ENCODE measurements at places on chromosomes 5 and 9.

GRCh38 chr9:19490269-19490668, 81.5 kb downstream of the ACER2 start:
- DNase-seq: no peak

GRCh38 chr5:143653766-143654282, 158.1 kb upstream of the HMHB1 start:
- no peak for DNase-seq

- no peak for DNase-seq
Observed at GRCh38 chr5:59922220-59922619, 28.7 kb upstream of the PDE4D start.

- peak; percentile 3 for DNase-seq
Observed at GRCh38 chr9:126690431-126691051, 76.8 kb downstream of the LMX1B start.

DNA sequence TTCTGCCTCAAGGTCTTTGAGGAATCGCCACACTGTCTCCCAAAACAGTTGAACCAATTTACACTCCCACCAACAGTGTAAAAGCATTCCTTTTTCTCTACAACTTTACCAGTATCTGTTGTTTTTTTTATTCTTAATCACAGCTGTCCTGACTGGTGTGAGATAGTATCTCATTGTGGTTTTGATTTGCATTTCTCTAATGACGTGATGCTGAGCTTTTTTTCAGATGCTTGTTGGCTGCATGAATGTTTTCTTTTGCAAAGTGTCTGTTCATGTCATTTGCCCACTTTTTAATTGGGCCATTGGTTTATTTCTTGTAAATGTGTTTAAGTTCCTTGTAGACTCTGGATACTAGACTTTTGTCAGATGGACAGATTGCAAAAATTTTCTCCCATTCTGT, 400.0 kb downstream of the DEPDC1B start:
- DNase-seq: no peak

- DNase-seq: no peak
Observed at GRCh38 chr5:17305017-17305416, 87.6 kb downstream of the BASP1 start.

GRCh38 chr5:117761186-117761585, 1186.6 kb upstream of the SEMA6A start:
- DNase-seq: no peak

GRCh38 chr5:9924614-9925013, 294.5 kb upstream of the TAS2R1 start:
- no peak for DNase-seq

- DNase-seq: no peak
Observed at GRCh38 chr5:14665949-14666348, 1.4 kb downstream of the OTULIN start.

DNA sequence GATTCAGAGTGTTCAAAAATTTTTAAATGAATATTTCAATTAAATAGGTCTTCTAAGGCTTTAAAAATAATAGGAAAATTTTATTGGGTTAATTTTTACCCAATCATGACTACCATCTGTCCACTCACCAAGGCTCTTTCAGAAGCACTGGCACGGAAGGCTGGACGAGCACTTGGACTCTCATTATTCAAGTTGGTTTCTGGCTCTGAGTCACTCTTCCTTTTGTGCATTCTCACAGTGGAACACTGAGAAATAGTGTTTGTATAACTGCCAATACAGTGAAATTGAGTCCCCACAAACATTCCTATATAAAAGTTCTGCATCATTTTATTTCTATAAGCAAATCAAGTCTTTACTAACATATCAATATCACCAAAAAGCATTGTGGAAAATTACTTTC, 1149.0 kb downstream of the EFNA5 start:
- no peak for DNase-seq

DNA sequence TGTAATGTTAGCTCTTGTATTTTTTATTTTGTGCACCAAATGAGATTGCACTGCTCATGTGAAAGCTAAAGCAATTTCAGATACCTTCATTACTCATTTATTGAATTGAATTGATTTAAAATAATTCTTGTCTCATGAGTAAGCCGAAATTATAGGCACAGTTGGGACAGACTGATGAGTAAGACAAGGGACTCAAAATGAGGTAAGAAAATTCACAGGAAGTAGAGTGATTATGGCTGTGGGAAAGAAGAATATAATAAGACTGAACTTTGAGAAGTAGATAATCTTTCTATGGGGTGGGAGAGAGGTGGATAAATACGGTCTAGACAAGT, 51.1 kb downstream of the NUDT12 start:
- DNase-seq: no peak

- DNase-seq: peak; percentile 80
Observed at GRCh38 chr5:112338681-112339337, 80.3 kb downstream of the EPB41L4A start.

DNA sequence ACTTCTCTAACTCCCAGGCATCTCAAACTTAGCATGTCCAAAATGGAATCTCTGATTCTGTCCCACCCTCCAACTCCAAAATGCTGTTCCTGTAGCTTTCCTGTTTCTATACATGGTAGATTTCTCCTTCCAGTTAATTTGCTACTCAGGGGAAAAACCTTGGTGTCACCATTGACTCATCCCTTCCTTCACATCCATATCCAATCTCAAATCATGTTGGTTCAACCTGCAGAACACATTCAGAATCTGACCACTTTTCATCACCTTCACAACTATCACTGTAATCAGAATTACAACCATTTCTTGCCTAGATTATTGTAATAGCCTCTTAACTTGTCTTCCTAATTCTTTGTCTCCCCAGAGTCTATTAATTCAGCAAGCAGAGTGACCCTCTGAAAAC, 10.8 kb downstream of the RIOK2 start:
- no peak for DNase-seq

DNA sequence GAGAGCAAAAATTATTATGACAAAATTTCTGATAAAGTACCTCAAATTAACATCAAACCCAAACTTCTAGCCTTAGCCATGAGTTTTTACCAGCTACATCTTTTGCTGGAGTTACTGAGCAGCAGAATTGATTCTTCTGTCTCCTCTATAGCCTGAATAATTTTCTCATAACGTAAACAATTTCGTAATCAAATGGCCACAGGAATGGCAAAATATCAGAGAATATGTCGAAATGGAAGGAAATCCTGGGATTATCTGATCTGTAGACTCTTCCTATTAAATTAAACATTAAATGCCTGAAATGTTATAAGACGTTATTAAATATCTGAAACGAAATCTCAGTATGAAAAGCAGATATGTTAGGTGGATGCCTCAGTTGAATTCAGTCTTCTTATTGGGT, 41.1 kb downstream of the LURAP1L start:
- no peak for DNase-seq

DNA sequence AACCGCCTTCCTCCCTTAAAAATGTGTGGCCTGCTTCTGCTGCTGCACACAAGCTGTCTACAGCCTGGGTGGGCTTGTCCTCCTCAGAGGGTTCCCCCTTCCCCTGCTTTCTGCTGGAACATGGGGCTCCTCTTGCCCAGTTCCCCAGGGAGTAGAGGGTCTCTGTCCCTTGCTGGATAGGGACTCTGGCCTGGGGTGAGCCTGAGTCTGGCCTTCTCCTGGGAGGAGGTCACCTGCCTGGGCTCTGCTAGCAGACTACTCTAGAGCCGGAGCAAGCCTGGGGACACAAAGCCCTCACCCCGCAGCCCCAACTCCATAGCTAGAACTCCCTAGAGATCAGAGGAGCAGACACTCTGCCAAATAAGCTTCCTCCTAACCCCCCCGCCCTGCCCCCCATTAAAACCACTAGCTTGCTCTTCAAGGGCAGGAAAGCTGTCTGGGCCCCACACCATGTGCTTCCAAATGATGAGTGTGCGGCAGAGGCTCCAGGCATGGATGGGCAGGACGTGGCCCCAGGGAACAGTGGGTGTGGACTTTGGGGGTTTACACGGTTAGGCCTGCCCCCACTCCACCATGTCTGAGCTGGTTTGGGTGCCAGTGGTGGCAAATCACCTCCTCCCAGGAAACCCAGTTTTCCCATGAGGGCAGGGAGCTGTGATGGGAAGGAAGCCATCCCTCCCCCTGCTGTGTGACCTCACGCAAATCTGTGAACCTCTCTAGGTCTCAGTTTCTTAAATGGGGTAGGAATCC, 10.0 kb downstream of the TCF7 start:
- no peak for DNase-seq

DNA sequence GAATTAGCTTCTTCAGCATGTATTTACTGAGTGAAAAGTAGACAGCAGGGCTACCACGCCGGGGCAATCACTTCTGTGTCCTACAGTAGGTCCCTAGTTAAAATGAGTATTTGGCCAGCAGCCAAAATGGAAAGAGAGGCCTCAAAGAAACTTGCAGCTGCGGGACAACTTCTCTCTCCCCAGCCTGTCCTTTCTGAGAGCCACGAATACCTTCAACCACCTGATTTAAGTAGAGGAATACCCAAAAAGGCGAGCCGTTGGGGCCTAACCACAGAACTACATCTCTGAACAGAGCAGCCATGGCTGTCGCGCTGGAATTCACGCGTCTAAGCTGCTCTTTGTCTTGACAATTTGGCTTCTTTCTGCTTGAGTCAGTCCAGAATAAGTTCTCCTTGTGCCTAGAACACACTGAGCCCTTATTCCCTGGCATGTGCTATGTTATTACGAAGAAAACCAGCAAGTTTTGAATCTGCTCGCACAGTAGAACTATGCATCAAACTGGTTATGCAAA, 43.8 kb upstream of the GOLPH3 start:
- no peak for DNase-seq

DNA sequence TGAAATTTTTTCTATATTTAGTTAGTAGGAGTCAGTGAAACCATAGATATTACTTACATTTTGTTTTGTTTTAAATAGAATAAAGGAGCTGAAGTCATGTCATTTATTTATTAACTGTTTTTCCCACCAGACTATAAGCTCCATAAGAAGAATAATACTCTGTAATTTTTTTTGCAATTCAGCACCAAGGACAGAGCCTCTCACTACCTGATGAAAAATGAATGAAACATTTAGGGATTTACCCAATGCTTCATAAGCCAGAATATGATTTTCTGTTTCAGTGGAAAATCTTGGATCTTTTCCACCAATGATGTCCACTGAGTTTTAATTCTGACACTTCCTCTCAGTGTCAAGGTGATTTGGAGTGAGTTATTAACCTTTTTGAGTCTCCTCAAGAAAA, 624.9 kb upstream of the GRAMD2B start:
- no peak for DNase-seq

- DNase-seq: peak; percentile 41
Observed at GRCh38 chr5:5270958-5271785, 131.0 kb downstream of the ADAMTS16 start.

GRCh38 chr9:136694163-136694871, 7.1 kb upstream of the AGPAT2 start:
- peak; percentile 31 for DNase-seq

- DNase-seq: no peak
Observed at GRCh38 chr9:134605966-134606357, 35.6 kb upstream of the COL5A1 start.

DNA sequence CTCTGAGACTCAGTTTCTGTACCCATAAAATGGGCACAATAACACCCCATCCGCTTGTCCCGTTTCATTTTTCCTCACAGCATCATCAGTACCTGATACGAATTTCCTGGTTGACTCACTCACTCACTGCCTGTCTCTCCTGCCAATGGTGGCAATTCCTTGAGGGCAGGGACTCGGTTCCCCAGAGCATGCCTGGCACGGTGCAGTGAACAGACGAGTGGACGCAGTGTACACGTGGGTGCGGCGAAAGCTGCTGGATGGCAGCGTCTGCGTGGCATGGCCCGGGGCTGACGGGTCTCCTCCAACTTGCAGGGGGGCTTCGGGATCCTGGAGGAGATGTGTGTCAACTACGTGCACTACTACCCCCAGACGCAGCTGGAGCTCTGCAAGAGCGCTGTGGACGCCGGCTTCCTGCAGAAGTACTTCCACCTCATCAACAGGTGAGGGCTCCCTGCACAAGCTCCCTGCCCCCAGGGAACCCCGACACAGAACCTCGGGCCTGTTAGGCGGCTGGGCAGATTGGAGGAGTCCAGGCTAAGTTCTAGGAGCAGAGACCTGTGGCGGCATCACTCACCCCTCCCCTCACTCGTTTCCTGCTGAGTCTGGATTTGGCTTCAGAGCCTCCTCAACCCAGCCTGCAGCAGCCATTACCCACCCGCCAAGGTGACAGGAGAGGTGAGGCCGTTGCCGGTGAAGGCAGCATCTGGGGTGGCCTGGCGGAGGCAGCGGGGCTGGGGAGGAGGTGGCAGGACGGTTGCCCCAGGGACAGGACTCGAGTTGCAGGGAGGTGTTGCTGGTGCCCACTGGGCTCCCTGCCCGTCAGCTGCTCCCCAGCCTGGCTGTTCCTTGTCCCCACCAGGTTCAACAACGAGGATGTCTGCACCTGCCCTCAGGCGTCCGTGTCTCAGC, 20.3 kb downstream of the DBH start:
- peak; percentile 54 for DNase-seq

- no peak for DNase-seq
Observed at GRCh38 chr9:119924736-119925135, 555.5 kb upstream of the BRINP1 start.

GRCh38 chr5:32083981-32084430, 90.1 kb downstream of the GOLPH3 start:
- DNase-seq: no peak

GRCh38 chr5:147685993-147686392, 96.5 kb downstream of the JAKMIP2 start:
- no peak for DNase-seq

DNA sequence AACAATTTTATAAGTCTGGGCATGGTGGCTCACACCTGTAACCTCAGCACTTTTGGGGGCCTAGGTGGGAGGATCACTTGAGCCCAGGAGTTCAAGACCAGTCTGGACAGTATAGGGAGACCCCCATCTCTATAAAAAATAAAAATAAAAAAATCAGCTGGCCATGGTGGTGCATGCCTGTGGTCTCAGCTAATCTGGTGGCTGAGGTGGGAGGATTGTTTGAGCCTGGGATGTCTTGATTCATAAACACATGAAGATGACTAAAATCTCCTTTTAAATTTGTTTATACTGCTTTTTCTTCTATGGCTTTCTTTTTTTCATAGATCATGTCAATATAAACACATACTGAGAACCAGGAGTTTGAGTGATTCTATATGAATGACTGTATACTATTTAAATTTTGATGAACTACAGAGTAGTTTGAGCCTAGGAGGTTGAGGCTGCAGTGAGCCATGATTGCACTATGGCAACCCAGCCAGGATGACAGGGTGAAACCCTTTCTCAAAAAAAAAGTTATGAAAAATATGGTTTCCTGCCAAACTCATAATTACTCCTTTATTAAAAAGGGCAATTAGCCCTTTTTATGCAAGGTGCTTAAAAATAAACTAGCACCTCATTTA, 14.2 kb downstream of the RIC1 start:
- DNase-seq: no peak

- no peak for DNase-seq
Observed at GRCh38 chr9:92599938-92600461, 64.2 kb upstream of the ECM2 start.

GRCh38 chr5:60453186-60453976, 246.6 kb downstream of the DEPDC1B start:
- no peak for DNase-seq

- no peak for DNase-seq
Observed at GRCh38 chr9:112137066-112137465, 38.0 kb downstream of the SUSD1 start.

DNA sequence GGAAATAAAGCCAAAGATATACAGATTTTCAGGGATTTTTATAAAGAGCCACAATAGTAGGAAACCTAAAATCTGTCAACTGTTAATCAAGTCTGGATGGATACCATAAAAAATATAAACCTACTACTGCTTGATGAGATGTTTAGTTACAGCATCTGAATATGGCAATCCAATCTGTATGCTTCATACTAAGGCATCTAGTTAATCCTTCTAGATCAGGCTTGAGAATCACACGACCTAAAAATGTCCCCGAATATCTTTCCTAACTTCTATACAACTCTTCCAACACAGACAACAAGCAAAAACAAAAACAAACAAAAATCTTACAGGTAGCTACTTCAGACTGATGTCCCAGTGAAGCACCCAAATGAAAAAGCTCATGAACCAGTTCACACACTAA, 29.8 kb downstream of the SSBP2 start:
- no peak for DNase-seq

Data from NCI-H1092 treated with DMSO at 0.1 percent for 48 hours (cell line).